T-cell (primary cell): ENCODE measurements at places on chromosomes 7 and 10. TPM values are rescaled to one million over a fixed set of nuclear protein-coding genes. Genes with fewer than 3 reads are reported as not detected.

WDFY4 gene
- 2.9 TPM for total RNA-seq

ZNF365 gene
- 7.9 TPM for total RNA-seq

C7orf33 gene
- not detected for total RNA-seq

DNA sequence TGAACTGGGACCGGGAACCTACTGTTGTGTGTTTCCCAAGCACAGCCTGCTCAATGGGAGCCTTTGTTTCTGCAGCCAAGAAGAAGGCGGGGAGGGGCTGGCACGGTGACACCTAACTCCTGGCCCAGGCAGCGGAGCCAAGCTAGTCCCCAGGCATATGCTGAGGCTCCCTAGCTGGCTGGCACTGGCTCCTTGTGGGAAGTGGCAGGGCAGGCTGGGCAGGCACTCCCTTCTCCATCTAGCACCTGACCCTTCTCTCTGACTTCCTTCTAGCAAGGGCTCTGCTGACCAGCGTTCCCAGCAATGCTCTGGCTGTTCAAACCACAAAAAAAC lies 325.0 kb downstream of the PLXNA4 start:
- no peak for DNase-seq

GRCh38 chr10:111410740-111411139 lies 333.9 kb downstream of the ADRA2A start:
- no peak for DNase-seq

DNA sequence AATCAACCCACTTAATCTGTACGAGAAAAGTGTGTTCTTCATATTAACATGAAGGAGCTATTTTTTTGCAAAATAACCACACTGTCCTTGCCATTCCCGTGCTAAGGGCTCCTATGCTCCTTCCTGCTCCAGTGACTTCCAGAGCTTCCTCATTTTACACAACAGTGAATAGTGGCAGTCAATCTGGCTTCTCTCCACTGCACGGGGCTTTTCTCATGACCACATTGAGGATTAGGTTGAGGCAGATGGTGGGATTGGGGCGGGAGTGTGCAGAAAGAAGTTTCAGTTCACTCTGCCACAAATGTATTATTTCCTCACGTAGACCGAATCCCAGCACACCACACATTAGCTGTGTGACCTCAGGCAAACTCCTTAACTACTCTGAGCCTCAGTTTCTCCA lies 235.1 kb downstream of the ARHGAP12 start:
- DNase-seq = no peak

DNA sequence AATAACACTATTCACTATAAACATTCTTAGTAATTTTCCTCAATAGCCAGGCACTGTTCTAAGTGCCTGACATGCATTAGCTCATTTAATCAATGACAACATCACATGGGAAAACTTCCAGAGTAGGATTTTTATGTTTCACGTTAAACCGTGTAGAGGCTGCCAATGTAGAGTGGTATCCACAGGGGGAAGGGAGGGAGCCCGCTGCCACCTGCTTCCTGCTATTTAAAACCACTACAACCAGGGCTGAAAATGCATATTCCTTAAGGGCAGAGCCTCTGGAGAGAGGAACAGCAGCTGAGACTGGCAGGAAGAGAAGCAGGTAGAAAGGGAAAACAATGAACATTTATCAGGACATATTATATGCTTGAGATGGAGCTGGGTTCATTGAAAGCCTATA lies 684.3 kb upstream of the AUTS2 start:
- DNase-seq = no peak
